ENCODE measurements at places on chromosomes 1 and 21.

DNA sequence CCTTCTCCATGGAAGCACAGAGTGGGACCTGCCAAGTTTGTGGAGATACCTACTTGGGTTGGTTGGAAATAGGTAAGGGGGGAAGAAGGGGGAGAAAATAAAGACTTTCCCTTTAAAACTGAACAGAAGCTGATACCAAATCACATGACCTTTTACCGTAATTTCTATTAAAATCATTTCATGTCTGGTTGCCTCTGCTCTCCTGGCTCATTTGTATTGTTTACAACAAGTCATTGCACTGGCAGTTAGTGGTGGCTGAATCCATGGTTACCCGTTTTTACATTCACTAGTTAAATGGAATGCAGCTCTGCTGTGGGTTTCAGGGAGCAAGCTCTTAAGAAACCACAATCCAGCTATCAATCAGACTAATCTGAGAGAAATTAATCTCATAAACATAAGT, 353.7 kb upstream of the ESRRG start:
- no peak for DNase-seq

GRCh38 chr1:54956726-54957125, 23.7 kb upstream of the TMEM61 start:
- no peak for DNase-seq

DNA sequence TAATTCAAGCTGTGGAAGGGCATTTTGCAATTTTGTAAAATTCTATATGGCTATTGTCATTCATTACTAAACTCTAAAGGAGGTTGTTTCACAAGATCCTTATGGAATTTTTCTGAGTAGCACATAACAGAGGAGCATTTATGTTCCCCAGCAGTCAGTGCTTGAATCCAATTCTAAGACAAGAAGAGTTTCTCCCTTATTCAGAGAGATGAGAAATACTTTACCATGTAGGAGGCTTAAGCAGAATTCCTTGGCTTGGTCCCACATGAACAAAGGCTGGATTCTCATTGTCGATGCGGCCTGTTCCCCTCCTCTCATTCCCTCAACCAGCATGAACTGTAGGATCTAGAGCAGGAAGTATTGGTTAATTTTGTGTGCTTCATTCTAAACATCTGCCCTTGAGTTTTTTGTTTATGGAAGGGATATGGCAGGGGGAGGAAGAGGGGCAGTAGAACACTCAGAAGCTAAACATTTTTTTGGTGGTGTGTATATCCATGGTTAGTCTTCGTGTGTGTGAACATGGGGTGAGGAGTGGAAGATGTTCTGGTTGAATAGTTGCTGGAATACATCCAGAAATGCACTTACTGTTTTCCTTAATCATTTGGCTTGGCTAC, 74.3 kb downstream of the LAMC1 start:
- DNase-seq = no peak

- no peak for DNase-seq
Observed at GRCh38 chr1:162324396-162324795, 52.3 kb downstream of the SPATA46 start.

- no peak for DNase-seq
Observed at GRCh38 chr21:45617021-45617921, 26.3 kb upstream of the PCBP3 start.

DNA sequence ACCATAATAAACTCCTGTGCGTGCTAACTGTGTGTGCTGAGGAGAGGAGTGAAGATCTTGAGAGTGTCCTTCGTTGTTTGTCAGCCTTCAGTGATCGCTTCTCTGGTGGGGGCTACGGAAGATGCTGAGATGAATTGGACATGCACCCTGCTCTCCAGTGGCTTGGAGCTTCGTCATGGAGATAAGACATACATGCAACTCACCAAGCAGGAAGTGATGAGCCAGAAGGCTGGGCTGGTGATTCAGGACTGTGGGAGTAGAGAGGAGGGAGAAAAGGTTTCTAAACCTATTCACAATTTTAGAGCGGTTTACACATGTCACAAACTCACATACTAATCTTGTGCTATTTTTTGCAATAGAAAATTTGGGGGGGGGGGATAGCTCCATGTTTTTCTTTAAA, 128.9 kb upstream of the ADAR start:
- no peak for DNase-seq

DNA sequence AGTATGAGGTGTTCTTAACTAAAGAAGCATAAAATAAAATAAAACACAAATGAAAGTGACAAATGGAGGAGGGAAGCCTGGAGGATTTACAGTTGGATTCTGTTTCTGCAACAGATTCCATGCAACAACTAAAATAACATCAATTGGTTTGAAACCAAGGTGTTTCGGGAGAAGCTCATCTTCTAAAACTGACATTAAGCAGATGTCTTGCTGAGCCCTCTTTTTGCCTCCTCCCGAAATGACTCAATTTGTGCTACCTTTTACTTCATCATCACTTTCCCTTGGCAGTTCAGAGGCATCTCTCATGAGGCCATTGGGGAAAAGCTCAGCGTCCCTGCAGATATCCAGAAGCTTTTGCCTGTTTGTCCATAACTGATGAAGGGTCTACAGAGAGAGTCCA, 121.6 kb upstream of the ADAR start:
- no peak for DNase-seq

DNA sequence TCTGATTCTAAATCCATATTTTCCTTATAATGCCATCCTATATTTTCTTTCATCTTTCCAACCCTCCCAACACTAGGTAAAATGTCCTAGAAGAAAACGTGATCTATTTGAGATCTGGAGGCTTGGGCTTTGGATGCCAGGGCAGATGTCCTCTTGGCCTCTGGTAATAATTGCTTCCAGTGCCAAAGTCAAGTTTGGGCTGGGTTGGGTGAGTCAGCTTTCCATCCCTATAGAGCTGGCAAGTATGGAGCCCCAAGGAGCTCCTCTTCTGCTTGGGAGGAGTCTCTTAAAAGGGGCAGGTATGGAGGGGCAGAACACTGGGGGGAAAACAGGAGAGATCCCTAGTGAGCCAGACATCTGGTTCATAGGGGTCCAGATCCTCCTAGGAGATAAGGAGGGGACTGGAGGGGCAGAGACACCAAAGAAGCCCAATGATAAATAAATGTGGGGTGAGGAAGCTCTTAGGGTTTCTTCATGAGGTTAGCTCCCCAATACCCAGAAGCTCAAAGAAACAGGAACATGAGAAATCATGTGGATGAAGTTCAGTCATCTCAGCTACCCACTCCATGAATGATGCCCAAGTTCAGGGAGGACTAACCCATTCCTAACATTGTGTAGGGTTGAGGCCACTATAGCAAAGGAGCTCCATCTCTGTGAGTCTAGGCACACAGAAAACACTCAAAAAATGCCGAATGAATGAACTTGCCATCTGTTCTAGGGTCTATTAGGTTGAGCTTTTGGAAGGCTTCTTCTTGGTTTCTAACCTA, 3.5 kb downstream of the C1orf116 start:
- DNase-seq = no peak

DNA sequence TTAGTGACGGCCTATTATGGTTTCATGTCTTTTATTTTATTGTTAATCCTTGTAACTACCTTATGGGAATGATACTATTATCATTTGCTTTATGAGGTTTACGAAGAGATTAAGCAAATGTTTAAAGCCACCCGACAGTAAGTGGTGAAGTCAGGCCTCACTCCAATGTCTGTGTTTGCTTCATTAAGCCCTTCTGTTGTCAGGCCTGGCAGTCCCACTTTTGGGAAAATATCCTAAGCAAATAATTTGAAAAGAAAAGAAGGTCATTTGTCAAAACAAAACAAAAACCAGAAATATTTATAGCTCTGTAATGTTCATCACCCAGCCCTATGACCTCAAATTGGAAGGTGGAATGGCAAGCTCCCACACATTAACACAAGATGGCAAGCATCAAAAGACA, 40.7 kb upstream of the USP24 start:
- DNase-seq = no peak

GRCh38 chr1:108671143-108671542, 10.2 kb upstream of the HENMT1 start:
- no peak for DNase-seq

DNA sequence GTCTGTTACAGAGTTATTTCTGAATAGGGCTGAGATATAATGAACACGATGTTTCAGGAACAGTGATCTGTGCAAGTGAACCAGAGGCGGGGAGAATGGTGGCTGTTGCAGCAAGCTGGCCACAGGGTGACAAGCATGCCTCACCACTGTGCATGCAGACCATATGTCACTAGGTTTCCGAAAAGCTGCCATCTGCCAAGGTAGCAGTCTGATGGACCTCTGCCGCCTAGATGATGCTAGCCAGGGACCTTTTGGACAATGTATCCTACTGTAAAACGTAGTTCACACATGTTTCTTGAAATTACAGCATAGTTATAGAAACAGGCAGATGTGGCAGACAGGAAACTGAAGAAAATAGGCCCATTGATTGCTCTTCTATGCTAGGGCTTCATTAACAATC, 204.2 kb upstream of the RRP15 start:
- no peak for DNase-seq

GRCh38 chr1:180213401-180214170, 16.5 kb upstream of the LHX4 start:
- no peak for DNase-seq

DNA sequence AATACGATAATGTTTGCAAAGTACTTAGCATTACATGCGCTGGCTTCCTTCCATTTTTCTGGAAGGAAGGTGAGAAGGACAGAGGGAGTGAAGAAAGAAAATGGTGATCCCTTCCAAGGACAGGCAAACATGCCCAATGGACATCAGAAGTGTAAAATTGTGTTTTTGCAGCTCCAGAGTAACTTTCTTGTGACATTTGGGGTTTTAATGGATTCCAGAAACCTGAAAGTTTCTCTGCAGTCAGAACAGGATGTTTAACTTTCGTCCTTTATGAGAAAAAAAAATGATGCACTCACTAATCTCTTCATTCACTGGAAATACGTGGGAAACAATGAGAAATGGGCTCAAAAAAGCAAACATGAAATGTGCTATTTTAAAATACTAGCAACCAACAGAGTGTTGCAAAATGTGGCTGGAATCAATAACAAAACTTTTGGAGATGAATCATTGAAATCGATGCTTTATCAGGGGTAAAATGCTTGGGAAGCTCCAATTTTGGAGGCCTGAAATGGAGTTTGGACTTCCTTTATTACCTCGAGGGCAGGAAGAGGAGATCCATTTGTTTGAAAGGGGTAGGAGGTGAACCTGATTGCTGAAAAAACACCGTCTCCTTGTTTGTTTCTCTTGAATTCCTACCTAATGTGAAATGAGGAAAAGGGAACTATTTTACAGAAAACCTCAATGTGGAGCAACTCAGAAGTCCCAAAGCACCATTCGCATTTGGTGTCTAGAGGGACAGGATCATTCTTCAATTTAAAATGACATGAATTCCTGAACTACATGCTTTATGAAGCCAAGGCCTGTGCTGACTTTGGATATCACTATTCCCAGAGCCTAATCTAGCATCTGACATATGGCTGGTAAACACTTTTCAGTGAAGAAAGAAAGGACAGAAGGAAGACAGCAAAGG, 129.5 kb downstream of the TRABD2B start:
- DNase-seq = no peak

DNA sequence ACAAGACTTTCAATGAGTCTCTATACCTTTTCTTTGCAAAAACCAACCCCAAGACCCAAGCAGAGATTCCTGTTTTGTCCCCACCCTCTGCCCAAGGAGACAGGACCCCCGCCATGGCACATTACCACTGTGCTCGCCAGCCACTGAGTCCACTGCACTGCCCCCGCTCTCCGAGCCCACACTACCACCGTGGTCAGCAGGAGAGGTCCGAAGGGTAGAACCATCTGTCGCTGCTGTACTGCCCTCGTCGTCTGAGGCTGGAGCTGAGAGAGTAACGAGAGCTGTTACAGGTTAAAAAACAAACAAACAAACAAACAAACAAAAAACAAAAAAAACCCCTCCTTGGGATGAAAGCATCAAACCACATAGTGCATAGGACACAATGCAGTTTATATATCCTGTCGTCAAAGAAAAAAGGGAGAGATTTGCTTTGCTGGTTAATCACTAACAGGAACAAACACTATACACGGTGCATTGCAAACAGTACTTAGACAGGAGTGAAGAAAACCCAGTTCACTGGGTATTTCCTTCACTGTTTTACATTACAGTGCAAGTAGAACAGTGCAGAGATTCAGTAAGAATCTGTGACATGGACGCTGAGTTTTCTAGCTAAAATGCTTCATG, 71.0 kb downstream of the UBR4 start:
- no peak for DNase-seq

DNA sequence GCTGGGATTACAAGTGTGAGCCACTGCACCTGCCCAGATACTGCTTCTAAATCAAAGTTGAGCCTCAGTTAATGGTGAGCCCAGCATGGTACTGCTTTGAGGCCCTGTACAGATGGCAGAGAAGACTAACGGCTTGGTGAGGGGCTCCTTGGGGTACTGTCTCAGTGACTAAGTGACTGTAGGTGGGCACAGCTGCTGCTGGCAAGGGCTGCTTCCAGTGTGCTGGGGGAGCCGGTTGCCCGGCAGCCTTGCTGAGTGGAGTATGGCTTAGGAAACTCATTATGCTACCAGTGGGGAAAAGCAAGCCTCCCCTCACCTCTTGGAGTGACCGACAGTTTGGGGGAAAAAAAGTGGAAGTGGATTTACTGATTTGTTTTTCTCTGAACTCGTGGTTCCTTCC, 23.6 kb upstream of the ARHGEF10L start:
- no peak for DNase-seq

- DNase-seq = no peak
Observed at GRCh38 chr1:231694465-231695077, 68.0 kb downstream of the DISC1 start.

DNA sequence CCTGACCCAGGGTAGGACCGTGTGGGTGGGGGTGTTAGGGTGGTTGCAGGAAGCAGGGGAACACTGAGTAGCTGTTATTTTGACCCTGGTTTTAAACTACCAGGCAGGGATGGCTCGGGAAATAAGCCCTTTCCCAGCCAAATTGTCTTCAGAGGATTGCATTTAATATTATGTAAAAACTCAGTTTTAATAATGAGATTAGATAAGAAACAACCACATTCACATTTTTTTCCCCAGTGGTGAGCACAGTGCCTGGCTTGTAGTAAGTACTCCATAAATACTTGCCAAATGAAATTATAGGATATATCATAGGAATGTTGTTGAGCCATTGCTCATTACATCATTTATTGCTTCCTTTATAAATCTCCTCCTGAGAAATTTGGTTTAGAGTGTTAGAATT, 3.1 kb upstream of the ACP6 start:
- DNase-seq = no peak

GRCh38 chr21:34260277-34261008, 103.4 kb upstream of the KCNE2 start:
- no peak for DNase-seq

DNA sequence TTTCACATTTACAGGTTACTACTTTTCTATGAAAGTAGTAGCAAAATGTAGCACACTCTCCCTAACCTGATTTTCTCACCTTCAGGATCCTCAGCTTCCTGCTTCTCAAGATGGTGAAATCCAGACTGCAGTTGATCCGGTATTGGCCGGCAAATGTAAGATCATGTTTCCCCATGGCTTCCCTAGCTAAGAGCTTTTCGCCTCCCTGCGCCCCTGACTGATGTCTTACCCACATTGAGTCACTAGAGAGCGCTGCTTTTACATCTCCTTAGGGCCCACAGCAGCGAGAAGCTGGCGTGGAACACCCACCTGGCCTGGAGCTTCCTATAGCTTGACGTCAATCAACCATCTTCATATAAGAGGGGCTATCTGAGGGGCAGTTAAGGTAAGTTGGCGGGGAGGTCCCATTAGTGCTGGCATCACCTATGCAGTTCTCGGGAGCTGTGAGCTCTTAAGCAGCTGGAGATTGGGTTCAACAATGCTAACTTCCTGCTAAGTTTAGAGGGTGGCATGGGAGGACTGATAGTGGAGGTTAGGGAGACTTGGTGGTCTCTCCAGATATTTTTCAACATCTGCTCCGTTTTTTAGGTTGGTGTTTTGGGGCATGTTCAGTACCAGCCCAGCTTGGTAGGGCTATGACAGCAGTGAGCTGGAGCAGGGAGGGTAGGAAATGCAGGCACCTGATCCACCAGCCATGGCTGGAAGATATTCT, 5.5 kb downstream of the PTPN7 start:
- DNase-seq = no peak

Data from NCI-H1417 treated with DMSO at 0.1 percent for 48 hours (cell line).